ENCODE measurements at places on chromosomes 3 and 15.

DNA sequence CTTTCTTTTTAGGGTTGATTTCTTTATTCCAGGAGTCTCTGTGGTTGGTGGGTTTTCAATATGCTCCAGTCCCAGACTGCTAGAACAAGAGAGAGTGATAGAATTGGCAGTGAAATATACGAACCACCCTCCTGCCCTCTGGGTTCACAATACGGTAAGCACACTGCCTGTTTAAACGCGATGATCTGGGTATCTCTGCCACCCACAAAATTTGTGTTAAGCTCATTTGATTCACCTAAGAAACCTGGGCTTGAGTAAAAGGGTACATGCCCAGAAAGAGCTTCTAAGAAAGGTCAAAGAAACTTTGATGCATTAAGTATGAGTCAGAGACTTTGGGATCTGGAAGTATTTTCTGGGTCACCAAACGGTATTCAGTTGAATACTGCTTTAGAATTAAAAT is 29.8 kb downstream of the OXNAD1 start:
- DNase-seq, result no peak

DNA sequence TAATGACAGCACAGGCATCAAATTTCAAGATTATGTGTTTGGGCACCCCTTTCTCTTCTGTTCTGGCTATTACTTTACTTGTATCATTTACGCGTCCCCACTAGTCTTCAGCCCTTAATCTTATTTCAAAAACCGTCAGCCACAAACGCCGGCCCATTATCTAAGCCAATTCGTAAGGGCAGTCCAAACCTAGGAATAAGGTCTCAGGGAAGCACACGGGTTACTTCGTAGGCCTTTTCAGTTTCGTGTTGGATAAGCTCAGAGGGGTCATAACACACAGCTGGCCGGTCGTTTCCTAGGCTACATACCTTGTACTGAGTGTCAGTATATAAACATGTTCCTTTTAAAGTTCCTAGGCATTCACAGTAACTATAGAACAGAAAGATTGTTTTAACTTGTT is 5.1 kb upstream of the DNAAF4 start:
- DNase-seq, result no peak

GRCh38 chr3:43638594-43639447 is 17.0 kb upstream of the ANO10 start:
- DNase-seq, result peak; percentile 32

- DNase-seq, result no peak
Observed at GRCh38 chr15:101477851-101478362, 11.6 kb downstream of the PCSK6 start.

GRCh38 chr15:97463696-97464095 is 496.8 kb upstream of the ARRDC4 start:
- no peak for DNase-seq

DNA sequence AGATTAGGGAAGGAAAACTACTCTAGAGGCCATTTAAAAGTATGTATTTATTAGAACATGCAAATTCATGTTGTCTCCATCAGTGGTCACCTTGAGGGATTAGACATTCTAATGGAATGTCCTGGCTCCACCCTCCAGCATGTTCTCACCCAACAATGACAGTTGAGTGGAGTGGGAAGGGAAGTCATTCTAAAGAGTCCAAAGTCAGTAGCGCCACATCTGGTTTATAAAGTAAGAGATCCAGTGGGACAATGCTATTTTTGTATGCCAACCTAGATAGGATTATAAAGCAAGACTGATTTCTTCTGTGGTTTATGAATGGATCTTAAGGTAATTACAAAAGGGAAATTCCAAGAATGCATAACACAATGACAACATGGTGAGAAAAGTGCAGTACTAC is 33.3 kb downstream of the SLC24A1 start:
- DNase-seq, result no peak

- no peak for DNase-seq
Observed at GRCh38 chr3:63934041-63934866, 22.1 kb upstream of the SCAANT1 start.

DNA sequence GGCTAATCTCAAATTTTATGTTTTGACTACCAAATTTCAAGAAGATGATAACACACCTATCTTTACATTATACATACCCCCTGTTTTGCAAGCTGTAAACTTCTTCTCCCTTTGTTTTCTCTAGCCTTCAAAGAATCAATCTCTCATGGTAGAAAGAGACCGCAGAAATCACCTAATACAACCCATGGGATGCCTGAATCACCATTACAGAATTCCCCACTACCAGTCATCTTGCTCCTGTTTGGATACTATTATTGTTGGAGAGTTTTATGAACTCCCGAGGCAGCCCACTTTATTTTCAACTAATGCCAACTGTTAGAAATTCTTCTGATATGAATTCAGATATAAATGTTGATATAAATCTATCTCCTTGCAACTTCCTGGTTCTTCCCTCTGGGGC is 110.9 kb downstream of the FRMD5 start:
- no peak for DNase-seq

- DNase-seq, result no peak
Observed at GRCh38 chr3:155179966-155180757, 100.0 kb downstream of the MME start.

DNA sequence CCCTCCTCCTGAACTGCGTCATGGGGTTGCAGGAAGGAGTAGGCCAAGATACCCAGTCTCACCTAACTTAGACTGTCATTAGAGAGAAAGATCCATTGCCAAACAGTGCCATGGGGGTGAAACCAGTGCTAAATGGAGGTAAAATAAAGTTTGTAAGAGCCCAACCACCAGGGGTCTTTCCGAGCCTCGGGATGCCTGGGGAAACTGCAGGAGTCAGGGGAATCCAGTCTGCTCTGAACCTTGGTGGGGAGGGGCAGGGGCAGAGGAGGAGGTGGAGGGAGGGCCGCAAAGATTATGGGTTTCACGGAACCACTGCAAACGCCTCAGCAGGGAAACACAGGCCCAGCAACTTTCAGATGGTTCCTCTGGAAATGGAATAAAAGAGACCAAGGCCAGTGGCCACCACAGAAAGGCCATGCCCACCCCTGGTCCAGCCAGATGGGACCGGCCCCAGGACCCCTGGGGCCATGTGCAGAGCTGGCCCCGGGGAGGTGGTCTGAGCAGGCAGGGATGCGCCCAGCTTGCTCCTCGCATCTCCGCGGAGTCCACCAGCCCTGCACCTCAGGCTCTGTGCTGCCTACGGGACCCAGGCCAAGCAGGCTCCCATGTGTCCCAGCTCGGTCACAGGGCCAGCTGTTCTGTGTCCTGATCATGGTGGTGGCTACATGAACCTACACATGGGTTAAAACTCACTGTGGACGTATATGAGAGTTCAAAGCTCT is 19.8 kb upstream of the GP9 start:
- DNase-seq, result no peak

DNA sequence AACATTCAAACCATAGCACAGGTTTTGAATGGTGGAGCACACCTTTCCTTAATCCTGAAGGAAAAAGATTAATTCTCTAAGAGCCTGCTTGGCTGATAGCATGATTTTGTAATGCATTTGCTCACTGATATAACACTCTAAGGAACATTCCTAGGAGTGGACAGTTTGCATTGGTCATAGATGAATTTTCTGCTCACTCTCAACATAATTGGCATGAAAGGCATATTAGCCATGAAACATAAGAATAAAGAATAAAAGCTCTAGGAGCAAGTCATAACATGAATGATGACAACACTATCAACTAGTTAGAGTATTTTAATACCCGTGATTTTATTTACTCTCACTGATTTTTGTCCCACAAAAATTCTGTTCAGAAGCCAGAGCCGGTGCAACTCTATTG is 34.3 kb upstream of the LRTM1 start:
- no peak for DNase-seq

DNA sequence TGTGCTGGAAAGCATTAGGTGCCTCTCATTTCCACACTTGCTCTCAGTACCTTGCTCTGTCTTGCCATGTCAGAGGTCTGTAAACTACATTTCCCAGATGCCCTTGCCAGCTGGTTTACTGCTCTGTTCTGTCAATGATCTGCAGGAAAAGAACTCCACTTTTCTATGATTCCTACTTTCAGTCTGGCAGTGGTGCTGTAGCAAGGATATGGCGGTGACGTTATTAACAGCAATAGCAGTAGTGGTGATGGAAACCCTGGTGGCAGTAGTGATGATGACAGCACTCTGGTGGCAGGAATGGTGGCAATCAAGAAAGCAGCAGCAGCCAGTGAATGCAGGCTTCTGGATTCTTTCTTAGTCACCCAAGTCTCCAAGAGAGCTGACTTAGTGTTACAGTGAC is 665.2 kb downstream of the DIPK2A start:
- DNase-seq, result no peak

- no peak for DNase-seq
Observed at GRCh38 chr3:137105277-137105977, 147.6 kb downstream of the IL20RB start.

GRCh38 chr15:68409736-68410370 is 22.1 kb downstream of the ITGA11 start:
- no peak for DNase-seq

DNA sequence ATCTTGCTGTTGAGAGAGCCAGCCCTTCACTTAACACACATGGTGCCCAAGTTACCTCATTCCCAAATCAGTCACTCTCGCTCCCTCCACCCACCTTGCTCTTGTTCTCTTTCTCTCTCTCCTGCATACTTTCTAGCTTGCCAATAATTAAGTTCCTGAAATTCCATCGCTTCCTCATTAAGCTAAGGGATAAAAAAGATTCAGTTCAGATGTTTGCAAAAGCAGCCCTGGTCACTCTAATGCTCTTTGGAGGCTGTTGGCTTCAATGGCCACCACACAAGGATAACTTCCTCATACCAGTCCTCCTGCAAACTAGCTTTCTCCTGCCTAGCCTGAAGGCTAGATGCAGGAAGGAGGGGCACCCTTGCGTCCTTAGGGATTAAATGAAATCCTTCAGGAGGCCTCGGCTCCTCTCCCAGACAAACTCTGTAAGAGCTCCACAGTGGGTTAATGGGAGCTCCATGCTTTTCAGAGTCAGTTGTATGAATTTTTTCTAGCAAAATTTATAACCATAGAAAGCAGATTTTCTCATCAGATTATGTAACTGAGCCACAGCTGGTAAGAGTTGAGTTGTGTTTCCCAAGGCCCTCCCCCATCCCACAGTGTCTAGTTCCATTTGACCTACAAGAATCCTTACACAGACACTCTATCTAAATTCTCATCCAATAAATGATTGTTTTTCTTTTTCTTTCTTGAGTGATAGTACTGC is 176.6 kb upstream of the TRIM42 start:
- no peak for DNase-seq

GRCh38 chr3:180973543-180973942 is 16.0 kb downstream of the DNAJC19 start:
- no peak for DNase-seq

DNA sequence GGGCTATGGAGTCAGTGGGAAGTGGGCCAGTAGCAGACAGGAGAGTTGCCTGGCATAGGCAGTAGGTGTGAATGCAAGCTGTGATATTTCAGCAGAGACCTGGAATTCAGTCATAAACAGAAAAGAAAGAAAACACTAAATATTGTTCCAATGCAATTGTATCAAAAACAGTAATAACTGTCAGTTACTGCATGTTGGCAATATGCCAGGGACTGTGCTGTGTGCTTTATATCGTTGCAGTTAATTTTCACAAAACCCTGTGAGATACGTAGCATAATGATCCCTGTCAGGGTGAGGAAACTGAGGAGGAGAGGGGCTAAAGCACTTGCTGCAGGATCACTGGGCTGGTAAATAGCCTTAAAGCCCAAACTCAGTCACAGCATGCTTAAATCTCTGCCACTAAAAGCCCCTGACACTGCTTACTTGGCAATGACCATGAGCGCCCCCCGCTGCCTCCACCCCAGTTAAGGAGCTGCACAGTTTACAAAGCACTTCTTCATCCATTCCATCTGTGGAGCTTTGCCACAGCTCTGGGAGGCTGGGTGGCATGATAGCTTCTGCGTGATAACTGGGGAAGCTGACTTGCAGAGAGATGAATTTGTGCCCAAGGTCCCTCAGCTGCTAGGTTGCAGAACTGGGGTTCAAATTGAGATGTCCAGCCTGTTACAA is 3.9 kb downstream of the SLC6A1 start:
- DNase-seq, result no peak

DNA sequence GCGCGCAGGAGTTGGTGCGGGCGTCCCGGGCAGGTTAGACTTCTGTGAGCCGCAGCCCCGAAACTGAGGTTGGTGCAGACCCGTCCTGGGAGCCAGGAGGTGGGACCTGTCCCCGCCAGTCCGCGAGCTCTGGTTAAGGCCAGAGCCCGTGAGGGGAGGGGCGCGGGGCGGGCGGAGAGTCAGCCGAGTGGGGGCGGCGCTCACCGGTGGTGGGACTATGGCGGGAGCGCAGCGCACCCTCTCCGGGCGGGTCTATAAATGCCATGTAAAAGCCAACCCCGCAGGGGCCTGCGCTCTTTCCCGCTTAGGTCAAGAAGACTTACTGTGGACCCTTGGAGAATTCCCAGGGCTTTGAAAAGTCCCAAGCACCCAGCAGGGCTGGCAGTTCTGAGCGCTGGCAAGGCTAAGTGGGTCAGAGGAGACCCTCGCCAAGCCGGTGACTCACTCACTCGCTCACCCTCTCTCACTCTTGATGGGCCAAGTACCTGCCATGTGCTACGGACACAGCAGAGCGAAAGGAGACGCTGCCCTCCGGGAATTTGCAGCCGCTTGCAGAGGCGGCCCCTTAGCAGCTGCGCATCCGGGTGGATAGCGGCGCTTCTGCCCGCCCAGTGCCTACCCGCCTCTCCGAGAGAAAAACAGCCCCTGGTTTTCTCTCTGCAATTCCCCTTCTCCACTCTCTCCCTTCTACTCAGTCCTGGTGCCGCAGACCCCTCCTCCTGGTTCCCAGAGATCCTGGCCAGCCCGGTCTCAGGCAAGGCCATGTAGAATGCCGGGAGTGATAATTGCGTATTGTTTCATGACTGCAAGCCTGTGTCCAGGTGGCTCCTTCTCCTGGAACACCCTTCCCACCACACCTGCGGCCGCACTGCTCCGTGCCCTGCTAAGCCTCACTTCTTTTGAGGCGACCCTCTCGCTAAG is at the start of gene ALDH1L1:
Gene ALDH1L1, minus strand, starts transcription at position 110 of the 921 bp plus-strand sequence. CDS start 19,607 bp downstream, outside the sequence.
- DNase-seq, result no peak

GRCh38 chr3:61985020-61985419 is 388.3 kb downstream of the FEZF2 start:
- no peak for DNase-seq

DNA sequence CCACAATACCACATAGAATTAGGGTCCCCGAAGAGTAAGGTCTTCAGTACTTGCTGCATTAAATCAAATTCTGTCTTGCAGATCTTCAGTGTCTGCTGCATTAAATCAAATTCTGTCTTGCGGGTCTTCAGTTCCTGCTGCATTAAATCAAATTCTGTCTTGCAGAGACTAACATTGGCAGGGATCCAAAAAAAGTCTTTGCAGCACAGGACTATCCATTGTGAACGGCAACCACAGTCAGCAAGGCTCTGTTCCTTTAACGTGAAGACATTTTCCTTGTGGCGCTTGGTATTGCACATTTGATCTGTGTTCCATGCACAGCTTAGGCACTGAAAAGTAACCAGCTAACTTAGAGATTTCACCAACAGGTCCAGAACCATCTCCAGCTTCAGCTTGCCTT is 46.8 kb upstream of the POMGNT2 start:
- no peak for DNase-seq

Measured in activated T-cell treated with anti-CD3 and anti-CD28 coated beads, Interleukin-2, amount 50 U/mL, for 1 hour (primary cell).